ENCODE measurements at places on chromosomes 4 and X. TPM values are rescaled to one million over a fixed set of nuclear protein-coding genes. Genes with fewer than 3 reads are reported as not detected.
A peak's percentile ranks its signal among the peaks of the same experiment; 100 is the strongest.

DNA sequence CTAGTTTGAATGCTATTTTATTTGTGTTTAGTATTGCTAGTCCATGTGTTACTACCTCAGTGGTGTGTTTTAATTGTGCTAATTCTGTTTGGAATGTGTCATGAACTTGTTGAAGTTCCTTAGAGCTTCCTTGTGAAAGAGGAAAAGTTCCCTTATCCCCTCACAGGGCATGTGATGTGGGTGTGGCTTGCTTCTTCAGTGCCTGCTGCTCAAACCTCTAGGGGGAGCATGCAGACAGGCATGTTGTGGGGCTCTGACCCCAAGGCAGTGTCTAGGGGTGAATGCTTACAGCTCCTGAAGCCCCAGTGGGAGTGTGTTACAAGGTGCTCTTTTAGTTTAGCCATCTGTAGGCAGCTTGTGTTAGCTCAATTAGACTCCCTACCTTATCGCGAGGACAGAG, 86.5 kb downstream of the MAGED4 start:
- no peak overlapping the region for H3K4me3 ChIP-seq
- H3K27ac ChIP-seq = no peak overlapping the region
- no peaks in the 10 kb centered on the region for H3K4me1 ChIP-seq
- H3K36me3 ChIP-seq = no peaks in the 10 kb centered on the region
- no peak for DNase-seq
- no peaks in the 10 kb centered on the region for H3K27me3 ChIP-seq

MAP7D2 gene
- 0.36 TPM for total RNA-seq

GRCh38 chr4:6235012-6235411, 34.6 kb upstream of the WFS1 start:
- H3K36me3 ChIP-seq = no peaks in the 10 kb centered on the region
- no peaks in the 10 kb centered on the region for H3K27me3 ChIP-seq
- no peak overlapping the region for H3K27ac ChIP-seq
- no peak overlapping the region for H3K4me3 ChIP-seq
- no peak for DNase-seq

COX7B2 gene
- total RNA-seq = not detected

DNA sequence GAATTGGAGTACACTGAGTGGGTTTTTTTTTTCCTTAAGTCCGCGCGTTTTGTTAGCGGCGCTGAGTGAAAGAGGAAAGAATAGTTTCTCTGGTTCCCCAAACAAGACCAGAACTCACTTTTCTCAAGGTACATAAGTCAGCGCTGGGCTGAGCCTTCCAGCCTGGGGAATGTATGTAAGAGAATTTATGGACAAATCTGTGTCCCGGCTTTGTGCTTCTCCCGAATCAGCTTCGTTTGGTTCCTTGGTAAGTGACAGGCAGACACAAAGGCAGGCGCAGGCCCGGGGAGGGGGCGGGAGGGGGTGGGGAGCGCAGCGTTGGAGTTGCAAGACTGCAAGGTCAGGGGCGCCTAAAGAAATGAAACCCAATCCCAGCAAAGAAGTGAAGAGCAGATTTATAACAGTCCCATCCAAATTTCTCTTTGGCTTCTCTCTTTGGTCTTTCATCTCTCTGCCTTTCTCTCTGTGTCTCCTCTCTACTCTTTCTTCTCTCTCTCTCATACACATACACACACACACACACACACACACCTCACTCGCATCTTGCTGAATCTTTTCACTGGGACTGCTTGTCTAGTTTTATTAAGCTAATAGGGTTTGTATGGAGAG, 981 bp downstream of the TET2 start:
- no peaks in the 10 kb centered on the region for H3K36me3 ChIP-seq
- no peaks in the 10 kb centered on the region for H3K27me3 ChIP-seq
- no peak overlapping the region for H3K27ac ChIP-seq
- DNase-seq = no peak
- H3K4me3 ChIP-seq = peak overlapping the region; percentile 100

- no peaks in the 10 kb centered on the region for H3K27me3 ChIP-seq
- H3K36me3 ChIP-seq = no peaks in the 10 kb centered on the region
- H3K27ac ChIP-seq = no peak overlapping the region
- no peak overlapping the region for H3K4me3 ChIP-seq
- H3K4me1 ChIP-seq = peaks cover 2% of the 10 kb centered on the region
Observed at GRCh38 chr4:74475091-74475800, 30.3 kb downstream of the AREG start.

CXCL6 gene
- total RNA-seq = not detected
